ENCODE measurements at places on chromosomes 12 and 14. TPM values are rescaled to one million over a fixed set of nuclear protein-coding genes. Genes with fewer than 3 reads are reported as not detected.

DAD1 gene
- total RNA-seq = 356 TPM

RNASE2 gene
- 7.2 TPM for total RNA-seq

KRT80 gene
- total RNA-seq = not detected

KCNJ8 gene
- 19.8 TPM for total RNA-seq

MSI1 gene
- total RNA-seq = not detected

PLD4 gene
- total RNA-seq = 1.3 TPM

CISTR gene
- total RNA-seq = not detected

MUCL1 gene
- not detected for total RNA-seq

NGB gene
- total RNA-seq = not detected

OR6C2 gene
- not detected for total RNA-seq

ARMH4 gene
- total RNA-seq = 6.6 TPM

BCL2L14 gene
- not detected for total RNA-seq

KRT73 gene
- total RNA-seq = not detected

ADAM21 gene
- total RNA-seq = not detected

SPTB gene
- total RNA-seq = 0.66 TPM

MED6 gene
- total RNA-seq = 43.9 TPM

PHETA1 gene
- total RNA-seq = 14.1 TPM

SPIC gene
- not detected for total RNA-seq

NRDE2 gene
- 9.5 TPM for total RNA-seq

POTEG gene
- total RNA-seq = not detected

DIO3 gene
- 2.1 TPM for total RNA-seq

FOXN4 gene
- not detected for total RNA-seq

KIF26A gene
- total RNA-seq = 9.8 TPM

MDP1 gene
- total RNA-seq = 26.2 TPM

DNAH10 gene
- 0.19 TPM for total RNA-seq

BDKRB1 gene
- not detected for total RNA-seq

CLEC4D gene
- 1.3 TPM for total RNA-seq

RNASE12 gene
- not detected for total RNA-seq

GSG1 gene
- total RNA-seq = not detected

HOXC6 gene
- total RNA-seq = 4.9 TPM

JAG2 gene
- 16.2 TPM for total RNA-seq

NTN4 gene
- total RNA-seq = 23.2 TPM
